ENCODE measurements at places on chromosomes 1 and 21. TPM values are rescaled to one million over a fixed set of nuclear protein-coding genes. Genes with fewer than 3 reads are reported as not detected.

DNA sequence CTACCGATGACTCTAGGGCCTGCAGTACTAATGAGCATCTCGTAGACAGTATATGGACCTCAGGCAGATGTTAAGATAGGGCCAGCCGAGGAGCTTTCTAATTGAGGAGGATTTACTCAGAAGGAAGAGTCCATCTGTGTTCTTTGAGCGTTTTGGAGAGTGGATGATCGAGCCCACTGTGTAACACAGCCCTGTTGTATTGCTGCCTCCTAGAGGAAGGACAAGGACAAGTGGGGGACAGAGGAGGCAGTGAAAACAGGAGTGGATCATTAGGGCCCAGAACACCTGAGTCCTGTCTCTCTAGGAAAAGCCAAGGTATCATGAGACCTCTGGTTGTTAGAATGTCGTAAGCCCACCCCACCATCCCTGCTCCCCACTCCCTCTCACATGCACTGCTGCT, 62.9 kb downstream of the TBX19 start:
- DNase-seq = peak; percentile 22

DNA sequence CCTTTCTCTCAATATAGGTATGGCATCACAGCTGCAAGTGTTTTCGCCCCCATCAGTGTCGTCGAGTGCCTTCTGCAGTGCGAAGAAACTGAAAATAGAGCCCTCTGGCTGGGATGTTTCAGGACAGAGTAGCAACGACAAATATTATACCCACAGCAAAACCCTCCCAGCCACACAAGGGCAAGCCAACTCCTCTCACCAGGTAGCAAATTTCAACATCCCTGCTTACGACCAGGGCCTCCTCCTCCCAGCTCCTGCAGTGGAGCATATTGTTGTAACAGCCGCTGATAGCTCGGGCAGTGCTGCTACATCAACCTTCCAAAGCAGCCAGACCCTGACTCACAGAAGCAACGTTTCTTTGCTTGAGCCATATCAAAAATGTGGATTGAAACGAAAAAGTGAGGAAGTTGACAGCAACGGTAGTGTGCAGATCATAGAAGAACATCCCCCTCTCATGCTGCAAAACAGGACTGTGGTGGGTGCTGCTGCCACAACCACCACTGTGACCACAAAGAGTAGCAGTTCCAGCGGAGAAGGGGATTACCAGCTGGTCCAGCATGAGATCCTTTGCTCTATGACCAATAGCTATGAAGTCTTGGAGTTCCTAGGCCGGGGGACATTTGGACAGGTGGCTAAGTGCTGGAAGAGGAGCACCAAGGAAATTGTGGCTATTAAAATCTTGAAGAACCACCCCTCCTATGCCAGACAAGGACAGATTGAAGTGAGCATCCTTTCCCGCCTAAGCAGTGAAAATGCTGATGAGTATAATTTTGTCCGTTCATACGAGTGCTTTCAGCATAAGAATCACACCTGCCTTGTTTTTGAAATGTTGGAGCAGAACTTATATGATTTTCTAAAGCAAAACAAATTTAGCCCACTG, 11.5 kb downstream of the HIPK1 start:
- DNase-seq = peak; percentile 78

DNA sequence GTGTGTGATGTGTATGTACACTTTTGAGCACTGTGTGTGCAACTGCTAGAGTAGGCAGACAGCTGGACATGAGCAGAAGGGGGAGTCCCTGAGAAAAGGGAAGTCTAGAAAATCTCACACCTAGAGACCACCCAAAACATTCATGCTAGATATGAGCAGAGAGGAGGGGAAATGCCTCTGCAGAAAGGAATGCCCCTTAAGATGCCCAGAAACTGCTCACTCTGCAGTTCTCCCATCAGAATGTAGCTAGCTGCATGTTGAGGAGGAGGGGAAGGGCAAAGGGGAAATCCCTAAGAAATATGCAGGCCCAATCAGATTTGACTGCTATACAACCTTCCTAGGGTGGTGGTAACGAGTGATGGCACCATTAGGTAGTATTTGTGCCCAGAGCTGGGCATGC, 31.8 kb upstream of the MAGOH start:
- no peak for DNase-seq

DNA sequence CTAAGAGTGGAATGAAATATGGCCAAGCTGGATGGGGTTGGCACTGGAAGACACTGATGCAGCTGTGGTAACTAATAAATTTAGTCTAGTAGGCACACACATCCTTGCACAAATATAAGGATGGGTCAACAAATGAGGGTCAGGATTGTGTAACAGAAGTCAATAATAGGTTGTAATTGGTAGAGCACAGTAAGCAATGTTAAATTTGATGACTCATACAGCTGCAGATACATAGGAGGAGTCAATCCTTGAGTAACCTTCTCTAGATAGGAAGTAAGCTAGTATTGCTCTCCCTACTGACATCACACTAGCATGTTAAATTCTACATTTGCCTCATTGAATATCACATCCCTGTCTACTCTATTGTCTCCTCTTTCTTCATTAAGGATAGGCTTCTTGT, 332.1 kb downstream of the PTPRC start:
- no peak for DNase-seq

- DNase-seq = no peak
Measured at GRCh38 chr1:157748262-157748817, 28.6 kb downstream of the FCRL2 start.

DNA sequence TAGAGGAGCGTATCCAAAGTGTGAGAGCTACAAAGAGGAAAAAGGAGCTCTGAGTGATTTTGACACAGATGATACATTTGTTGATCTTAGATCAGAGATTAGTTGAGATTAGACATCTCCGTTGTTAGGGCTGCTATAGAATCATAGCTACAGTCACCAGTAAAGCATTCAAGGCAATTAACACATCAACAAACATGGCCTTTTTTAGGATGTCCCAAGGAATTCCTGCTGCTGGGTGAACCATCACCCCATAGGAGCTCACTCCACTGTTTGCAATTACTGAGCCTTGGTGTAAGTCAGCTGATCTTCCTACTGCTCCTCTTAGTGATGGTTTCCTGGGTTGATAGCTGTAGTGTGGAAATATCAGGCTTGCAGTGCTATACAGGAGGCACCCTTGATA, 6.7 kb upstream of the RSRP1 start:
- peak; percentile 1 for DNase-seq

- DNase-seq = no peak
Measured at GRCh38 chr1:63622849-63623566, 29.8 kb downstream of the PGM1 start.

GRCh38 chr1:42173155-42173933, 8.8 kb upstream of the GUCA2A start:
- peak; percentile 65 for DNase-seq

DNA sequence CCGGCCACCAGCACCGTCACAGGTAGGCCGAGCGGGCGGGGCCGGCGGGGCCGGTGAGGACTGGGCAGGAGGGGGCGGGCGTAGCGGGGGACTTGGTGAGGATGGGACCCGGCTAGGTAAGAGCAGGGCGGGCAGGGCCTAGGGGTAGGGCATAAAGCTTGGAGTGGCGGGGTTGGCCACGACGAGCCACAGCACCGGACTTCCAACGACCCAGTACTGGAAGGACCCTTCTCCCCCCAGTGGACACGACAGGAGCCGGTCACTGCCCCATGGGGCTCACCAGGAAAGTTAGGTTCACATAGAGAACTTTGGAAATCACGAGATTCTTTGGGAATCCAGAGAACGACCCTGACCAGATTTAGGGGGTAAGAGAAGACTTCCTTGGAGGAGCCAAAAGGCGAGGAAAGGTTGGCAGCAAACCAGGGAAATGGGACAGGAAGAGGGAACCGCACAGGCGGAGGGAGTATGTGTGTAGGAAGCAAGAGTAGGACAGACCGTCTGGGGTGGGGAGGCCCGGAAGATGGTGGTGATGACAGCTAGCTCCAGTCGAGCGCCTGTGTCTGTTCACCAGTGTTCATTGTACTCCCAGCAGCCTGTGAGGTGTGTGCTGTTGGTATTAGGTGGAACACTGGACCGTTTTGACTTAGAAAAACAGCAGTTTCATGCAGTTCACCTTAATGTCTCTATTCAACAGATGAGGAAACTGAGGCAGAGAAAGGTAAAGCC, 20.4 kb downstream of the ZNF362 start:
- DNase-seq = no peak

- DNase-seq = no peak
Measured at GRCh38 chr1:245046769-245047168, 108.0 kb upstream of the KIF26B start.

DNA sequence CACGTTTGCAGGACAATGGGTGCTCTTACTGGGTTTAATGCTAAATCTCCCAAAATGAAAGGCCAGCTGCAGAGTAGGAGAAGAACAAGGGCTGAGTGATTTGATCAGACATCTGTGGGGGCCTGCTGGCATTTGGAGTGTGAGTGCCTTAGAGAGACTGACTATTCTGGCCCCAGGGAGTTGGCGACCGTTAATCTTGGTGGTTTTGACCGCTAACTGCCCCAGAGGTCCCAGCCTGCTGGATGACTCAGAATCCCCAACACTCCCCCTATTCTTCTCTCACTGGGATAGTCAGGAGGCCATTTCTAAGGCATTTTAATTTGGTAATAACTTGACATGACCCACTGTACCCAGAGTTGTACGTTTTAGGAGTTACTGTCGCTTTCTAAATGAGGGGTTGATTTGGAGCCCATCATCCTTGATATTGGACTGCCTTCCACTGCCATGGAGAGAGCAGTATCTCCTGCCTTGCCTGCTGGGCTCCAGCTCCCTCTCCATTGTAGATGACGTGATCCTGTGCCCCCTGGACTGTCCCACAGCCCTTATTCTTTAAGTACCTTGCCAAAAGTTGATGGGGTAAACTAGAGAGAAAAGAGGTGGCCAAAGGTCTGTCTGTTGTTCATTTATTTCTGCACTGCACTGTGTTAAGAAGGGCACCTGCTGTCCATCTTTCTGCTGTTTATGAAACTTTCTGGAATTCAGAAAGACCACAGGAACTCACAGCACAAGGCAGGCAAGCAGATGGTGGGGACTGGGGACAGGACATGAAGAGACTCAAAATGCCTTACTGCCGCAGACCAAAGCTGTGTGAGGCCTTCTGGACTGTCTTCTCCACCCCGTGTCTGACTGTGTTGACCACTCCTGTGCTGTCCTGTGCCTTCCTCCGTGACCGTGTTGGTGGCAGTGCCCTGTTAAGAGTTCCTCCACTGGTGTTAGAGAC, 98.2 kb upstream of the ARTN start:
- DNase-seq = no peak

DNA sequence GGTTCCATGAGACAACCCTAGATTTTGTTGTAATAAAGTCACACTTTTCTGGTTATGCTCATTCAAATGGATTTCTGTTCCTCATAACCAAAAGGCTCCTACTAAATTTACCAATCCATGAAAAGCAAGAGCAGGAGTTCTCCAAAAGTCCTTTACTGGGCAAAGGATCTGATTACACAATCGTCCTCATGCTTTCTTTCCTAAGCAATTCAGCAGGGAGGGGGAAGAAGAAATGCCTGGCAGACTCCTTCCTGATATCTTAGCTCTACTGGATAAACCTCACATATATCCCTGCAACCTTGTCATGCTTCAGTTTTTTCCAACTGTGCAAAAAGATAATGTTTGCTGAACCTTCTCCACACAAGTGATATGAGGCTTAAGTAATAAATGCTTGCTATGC, 67.6 kb upstream of the GUCA2B start:
- DNase-seq = no peak

DNA sequence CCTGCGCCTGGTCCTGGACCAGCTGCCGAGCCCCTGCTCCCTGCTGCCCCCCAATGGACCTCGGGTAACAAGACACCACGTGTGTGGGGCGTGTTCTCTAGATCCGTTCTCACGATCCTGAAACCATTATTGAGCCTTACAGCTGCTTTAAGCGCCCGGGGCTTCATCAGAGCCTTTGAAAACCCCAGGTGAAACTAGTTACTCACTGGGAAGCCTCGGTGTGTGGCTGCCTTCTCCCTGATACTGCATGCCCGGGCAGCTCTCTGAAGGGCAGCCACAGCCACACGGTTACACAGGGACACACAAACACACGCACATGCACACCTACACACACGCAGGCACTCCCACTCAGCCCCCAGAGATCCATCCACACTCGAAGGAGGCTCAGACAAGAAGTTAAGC, 5.3 kb downstream of the HES2 start:
- peak; percentile 65 for DNase-seq

DNA sequence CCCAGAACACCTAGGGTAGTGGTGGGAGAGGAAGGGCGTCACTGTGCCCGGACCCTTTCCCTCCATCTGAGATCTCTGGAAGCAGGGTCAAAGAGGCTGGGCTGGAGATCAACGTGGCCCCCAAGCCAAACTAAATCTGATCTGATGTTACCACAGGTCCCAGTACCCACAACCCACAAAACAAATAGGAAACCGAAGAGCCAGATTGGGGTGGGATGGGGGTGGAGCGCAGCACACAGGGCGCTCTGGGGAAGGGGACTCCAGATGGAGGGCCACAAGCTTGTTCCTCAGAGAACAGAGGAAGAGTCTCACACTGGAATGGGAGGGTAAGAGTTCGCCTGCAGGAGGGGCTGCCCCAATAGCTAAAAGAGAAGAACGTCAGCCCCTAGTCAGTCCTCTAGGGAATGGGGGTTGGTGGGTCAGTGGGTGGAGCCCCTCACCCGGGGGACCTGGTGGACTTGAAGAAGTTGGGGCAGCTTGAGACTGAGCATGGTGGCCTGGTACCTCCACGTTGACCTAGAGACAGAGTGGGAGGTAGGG, 1.5 kb downstream of the PAQR6 start:
- DNase-seq = no peak

DNA sequence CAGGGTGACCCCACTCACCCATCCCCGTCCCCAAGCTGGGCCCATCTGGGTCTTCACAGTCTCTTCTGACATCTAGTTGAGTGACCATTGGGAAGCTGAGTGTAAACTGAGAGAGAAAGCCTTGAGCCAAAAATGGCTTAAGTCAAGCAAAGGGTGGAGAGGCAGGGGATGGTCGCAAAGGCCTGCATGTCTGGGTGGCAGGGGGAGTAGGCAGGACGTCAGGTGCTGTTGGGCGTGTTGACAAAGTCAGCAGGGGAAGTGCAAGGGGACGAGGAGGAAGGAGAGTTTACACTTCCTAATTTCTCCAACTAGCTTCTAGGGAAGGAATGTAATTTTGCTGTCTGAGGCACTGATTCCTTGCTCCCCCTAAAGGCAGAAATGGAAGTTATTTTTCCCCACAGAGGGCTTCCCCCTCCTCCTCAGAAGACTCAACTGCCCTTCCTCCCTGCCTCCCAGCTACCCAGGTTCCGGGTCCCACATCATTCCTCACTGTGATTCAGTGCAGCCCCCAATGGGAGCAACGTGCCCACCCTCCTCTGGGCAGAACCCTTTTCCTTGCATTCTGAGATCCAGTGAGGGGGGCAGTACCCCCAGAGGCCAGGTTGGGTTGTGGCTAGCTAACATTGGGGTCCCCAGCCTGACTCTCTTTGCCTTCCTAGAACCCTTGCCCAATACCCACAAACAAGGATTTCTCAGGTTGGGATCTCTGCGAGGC, 1.2 kb upstream of the ADORA1 start:
- no peak for DNase-seq

TFB2M gene
- 15.1 TPM for total RNA-seq

PTPN14 gene
- 0.02 TPM for total RNA-seq

SLC44A3 gene
- total RNA-seq = 0.58 TPM

ICOSLG gene
- total RNA-seq = 4.5 TPM

AK5 gene
- 9.4 TPM for total RNA-seq

IL19 gene
- total RNA-seq = not detected

LCE2D gene
- not detected for total RNA-seq
